GM12891 (cell line): ENCODE measurements at places on chromosomes 4 and X.

DNA sequence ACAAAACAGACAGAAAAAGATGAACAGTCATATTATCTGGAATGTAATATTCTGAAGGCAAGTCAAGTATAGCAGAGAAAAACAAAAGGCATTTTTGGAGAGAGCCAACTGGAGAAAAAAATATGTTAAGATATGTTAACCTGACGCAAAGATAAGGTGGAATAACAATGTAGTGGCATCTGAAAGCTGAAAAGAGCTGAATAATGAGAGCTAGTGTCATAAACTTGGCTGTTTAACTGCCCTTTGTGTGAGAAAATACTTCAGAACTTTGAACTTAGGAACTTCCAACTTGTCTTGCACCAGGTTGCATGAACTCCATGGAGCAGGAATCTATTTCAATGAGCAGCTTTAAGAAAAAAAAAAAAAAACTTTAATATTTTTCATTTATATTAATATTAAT lies 32.9 kb downstream of the RAB33A start:
- no peak for DNase-seq

- no peak for DNase-seq
Observed at GRCh38 chr4:55808186-55808585, 11.4 kb upstream of the EXOC1L start.

DNA sequence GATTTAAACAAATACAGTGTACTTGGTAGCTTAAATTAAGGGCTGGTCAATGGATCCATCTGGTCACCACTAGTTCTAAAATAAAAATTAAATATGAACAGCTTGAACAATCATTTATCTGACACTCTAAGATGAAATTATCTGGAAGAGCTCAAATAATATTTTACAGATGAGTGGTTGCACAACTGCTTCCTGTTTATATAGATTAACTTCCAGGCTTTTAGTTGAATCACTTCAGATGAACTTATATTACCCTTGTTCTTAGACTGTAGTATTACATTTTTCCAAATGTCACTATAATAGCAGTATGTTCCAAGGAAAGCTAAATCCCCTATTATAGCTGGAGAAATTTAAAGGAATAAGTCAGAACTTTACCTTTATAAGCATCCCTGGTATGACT lies 92.4 kb upstream of the SMIM10 start:
- DNase-seq = no peak

GRCh38 chrX:72408885-72409284 lies 103.2 kb upstream of the CITED1 start:
- DNase-seq = no peak

- no peak for DNase-seq
Observed at GRCh38 chr4:38568768-38569167, 95.2 kb upstream of the KLF3 start.

DNA sequence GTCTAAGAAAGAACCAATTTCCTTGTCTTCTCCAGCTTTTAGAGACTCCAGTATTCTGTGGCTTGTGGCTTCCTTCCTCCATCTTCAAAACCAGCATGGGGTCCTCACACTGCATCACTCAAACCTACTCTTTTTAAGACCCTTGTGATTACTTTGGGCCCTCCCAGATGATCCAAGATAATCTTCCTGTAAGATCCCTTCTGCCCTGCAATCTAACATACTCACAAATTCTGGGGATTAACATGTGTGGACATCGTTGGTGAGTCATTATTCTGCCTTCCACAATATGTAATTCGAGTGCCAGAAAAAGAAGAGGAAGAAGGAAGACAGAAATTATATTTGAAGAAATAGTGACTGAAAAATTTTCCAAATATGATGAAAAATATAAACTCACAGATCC lies 47.9 kb downstream of the BEND4 start:
- no peak for DNase-seq

- DNase-seq = no peak
Observed at GRCh38 chrX:44002567-44002966, 29.4 kb upstream of the NDP start.

GRCh38 chrX:150456466-150456865 lies 93.3 kb downstream of the MAMLD1 start:
- no peak for DNase-seq

- no peak for DNase-seq
Observed at GRCh38 chr4:45865781-45866180, 258.1 kb downstream of the GABRG1 start.

DNA sequence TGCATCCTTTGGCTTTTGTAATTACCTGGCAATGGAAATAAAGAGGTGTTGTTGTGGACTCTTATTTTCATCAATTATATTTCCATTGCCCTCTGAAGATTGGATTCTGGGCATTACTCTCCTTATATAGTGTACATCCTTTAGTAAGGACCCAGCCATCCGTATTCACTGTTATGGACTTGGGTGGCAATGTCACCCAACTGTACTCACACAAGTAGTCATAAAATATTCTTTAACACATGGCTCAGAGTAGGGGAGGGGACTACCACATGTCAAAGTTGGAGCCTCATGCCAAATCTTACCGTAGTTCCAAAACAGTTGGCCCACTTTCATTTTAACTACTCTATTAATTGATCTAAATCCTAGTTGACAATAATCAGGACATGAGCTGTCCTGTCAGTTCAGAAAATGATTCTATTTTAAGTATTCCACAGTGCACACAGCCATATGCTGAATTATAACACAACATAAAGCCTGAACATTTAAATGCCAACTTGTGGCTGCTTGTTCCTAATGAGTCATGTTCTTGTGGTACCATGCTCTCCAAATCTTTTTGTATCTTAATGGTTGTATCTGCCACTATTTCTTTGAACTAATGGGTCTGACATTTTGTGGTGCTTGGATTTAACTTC lies 4.9 kb downstream of the FRAS1 start:
- DNase-seq = no peak

GRCh38 chrX:133375615-133376340 lies 39.5 kb downstream of the GPC4 start:
- no peak for DNase-seq

- no peak for DNase-seq
Observed at GRCh38 chr4:141899541-141899940, 263.2 kb downstream of the IL15 start.

DNA sequence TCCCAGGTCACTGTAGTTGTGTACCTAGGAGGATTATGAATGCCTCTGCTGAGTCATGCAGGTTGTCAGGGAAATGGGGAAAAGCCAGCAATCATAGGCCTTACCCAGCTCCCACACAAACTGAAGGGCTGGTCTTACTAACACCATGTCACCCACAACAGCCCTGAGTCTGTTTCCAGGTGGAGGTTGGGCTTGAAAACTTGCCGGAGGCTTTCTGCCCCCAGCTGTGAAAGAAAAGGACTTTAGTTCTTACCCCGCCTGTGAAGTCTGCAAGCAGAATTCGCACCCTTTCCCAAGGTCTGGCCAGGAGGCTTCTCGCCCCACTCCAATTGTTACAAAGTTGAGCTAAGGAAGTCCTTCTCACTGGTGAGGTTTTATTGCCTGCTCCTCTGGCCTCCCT lies 143.9 kb downstream of the RPS6KA6 start:
- DNase-seq = no peak

DNA sequence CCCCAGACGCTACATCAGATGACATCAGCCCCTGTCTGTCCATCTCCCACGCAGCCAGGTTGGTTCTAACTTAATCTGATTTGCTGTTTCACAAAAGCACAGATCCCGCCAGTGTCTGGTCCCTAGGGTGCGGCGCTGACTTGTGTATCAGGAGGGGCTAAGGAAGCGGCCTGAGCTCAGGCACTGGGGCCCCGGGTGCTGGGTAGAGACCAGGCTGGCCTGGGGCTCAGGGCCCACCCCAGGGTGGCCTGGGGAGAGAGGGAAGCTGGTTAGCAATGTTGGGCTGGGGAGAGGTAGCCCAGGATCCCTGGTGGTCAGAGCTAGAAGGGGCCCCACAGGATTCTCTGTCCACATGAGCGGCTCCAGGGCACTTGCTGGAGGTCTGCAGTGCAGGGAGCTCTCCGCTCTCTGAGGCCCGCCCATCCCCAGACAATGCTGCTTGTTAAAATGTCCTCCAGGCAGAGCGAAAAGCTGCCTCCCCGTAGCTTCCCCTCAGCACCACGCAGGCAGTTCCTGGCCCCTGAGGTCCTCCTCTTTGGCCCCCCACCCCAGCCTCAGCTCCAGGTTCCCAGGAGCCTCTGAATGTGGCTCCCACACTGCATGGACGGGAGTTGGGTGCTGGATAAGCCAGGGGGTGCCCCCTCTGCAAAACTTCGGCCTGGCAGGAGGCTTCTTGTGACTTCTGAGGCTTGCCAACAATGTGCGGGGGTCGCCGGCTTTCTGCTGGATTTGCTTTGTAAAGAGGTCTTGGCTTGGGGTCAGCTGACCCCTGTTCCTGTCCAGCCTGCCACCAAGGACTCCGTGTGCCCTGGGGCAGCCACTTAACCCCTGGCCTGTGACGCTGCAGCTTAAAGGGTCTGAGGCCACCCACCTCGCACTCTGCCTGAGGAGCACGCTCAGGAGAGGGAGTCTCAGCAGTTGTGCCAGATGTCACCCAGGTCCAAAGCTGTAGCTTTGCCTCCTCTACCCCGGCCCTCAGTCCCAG lies 112.9 kb downstream of the CPZ start:
- no peak for DNase-seq

- peak; percentile 31 for DNase-seq
Observed at GRCh38 chr4:105473324-105474098, at the start of gene PPA2. TSS of gene PPA2 (minus strand) at chr4:105474062. CDS start at chr4:105474050, 12 bp downstream.

DNA sequence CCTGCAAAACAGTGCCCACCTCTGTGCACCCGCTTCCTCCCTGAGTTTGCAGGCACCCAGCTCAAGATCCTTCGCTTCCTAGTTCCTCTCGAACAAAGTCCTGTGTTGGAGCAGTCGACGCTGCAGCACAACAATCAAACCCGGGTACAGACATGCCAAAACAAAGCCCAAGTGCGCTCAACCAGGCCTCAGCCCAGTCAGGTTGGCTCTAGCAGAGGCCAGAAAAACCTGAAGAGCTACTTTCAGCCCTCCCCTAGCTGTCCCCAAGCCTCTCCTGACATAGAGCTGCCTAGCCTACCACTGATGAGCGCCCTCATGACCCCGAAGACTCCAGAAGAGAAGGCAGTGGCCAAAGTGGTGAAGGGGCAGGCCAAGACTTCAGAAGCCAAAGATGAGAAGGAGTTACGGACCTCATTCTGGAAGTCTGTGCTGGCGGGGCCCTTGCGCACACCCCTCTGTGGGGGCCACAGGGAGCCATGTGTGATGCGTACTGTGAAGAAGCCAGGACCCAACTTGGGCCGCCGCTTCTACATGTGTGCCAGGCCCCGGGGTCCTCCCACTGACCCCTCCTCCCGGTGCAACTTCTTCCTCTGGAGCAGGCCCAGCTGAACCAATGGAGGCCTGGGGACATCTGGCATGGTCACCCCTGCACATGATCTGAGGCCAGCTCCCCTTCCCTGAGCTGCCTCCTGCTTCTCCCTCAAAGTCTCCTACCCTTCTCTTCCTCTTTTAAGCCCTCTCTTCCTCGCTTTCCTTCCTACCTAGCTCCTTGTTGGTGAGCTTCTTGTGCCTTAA lies 6.9 kb downstream of the APEX2 start:
- DNase-seq = no peak

GRCh38 chr4:183392377-183392776 lies 52.1 kb upstream of the CDKN2AIP start:
- no peak for DNase-seq

DNA sequence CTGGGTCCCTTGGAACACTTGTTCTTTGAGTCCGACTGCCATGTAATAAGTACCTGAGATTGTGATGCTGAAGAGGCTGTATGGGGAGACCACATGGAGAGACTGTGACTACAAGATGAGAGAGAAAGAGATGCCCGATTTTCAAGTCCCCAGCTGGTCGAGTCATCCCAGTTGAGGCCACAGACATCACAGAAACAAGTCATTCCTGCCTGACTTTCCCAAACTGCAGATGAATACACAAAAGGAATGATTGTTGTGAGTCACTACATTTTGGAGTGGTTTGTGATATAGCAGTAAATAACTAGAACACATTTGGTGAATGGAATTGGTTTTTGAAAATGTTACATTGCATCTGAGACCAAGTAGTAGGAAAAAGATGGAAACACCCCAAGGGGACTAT lies 9.0 kb upstream of the YIPF7 start:
- DNase-seq = no peak

GRCh38 chrX:112846187-112846586 lies 5.6 kb upstream of the AMOT start:
- DNase-seq = no peak

DNA sequence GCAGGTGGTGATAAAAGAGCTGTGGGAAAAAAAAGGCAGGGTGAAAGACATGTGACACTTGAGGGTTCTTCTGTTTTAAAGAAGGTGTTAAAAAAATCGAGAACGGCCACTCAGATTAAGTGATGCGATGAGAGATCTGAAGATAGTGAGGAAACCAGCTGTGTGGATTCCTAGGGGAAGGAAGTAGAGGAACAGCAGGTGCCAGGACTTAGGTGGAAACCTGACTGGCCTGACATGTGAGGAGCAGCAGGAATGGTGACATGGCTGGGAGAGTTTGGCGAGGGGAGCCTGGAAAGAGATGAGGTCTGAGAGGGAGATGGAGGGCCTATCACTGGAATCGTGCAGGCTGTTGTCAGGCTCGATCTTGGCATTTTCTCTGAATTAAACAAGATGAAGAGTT lies 55.5 kb downstream of the BMPR1B start:
- no peak for DNase-seq

GRCh38 chr4:24889991-24890390 lies 22.9 kb downstream of the CCDC149 start:
- no peak for DNase-seq

- no peak for DNase-seq
Observed at GRCh38 chr4:53703267-53703655, 112.0 kb upstream of the LNX1 start.

DNA sequence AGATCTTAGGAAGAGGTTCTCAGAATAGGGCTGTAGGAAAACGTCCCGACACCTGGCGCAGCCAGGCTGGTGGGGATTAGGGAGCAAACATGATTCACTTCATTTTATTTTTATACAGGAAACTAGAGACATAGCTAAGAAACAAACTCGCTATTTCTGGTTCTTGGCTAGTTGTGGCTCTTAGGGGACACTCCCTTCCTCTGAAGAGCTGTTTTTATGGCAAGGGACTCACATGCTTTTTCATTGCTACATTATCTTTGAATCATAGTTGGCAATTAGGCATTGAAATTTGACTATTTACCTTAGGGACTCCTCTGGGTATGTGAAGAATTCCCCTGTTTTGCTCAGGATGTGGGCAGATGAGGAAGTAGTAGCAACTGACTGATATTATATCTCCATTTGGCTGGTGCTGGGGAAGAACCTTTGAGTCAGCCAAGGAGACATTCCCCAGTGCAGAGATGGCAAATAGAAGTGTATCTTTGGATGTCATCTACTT lies 174.5 kb downstream of the SMIM20 start:
- no peak for DNase-seq
